Activated naive CD4-positive, alpha-beta T cell treated with Interleukin-2 at 50 U/mL for 16 hours (primary cell): ENCODE measurements at places on chromosomes 16 and 17.

- DNase-seq = no peak
Observed at GRCh38 chr17:10702574-10702973, 5.2 kb downstream of the ADPRM start.

DNA sequence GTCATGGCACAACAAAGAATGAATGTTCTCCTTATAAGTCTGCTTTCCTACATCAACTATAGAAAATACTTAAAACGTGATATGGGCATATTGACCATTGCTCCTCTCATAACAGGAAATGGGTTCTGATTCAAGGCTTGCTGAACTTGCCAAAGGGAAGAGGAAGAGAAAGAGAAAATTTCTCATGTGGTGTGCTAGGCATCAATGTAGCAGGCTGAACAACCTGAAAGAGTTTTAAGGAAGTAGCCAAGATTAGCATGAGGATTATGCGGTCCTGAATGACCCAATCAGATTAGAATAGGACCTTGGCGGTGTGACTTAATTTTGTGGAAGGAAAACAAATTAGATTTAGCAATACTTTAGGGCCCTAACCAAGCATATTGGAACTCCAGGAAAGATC is 617.7 kb upstream of the CDH11 start:
- DNase-seq = no peak

- DNase-seq = peak; percentile 28
Observed at GRCh38 chr17:59331929-59332748, 684 bp downstream of the YPEL2 start.

DNA sequence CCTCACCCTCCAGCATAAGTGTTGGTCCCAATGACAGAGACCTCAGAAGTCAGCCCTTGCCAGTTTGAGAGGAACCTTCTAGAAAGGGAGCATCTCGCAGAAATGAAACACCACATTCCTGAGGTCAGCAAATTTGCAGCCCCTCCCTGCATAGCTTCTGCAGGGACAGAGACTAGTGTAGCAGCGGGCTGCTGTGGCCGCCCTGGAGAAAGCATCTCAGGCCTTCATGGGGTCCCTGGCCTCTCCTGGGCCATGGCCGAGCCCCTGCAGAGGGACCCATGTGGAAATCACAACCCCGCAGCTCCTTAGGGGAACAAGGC is 11.4 kb downstream of the HS3ST6 start:
- DNase-seq = no peak

GRCh38 chr17:66466106-66466820 is 163.8 kb downstream of the PRKCA start:
- DNase-seq = no peak
